ENCODE measurements at places on chromosomes 7 and 10.
A peak's percentile ranks its signal among the peaks of the same experiment; 100 is the strongest.

DNA sequence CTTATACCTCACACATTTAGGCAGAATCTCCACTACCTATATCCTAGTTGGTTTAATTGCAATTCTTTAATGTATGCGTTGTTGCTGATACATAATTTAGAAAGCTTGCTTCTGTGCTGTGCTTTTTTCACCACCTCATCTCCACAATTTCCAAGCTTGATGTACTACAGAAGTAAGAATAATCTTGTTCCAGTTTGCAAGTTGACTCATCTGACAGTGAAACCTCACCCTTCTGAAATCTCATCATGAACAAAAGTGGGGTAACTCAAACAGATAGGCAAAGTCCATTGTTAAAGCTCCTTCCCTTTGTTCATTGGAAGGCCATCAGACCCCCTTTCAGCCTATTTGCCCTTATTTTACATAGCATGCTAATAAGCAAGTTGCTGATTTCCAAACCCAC is 13.6 kb downstream of the EIF4EBP2 start:
- DNase-seq = no peak

DNA sequence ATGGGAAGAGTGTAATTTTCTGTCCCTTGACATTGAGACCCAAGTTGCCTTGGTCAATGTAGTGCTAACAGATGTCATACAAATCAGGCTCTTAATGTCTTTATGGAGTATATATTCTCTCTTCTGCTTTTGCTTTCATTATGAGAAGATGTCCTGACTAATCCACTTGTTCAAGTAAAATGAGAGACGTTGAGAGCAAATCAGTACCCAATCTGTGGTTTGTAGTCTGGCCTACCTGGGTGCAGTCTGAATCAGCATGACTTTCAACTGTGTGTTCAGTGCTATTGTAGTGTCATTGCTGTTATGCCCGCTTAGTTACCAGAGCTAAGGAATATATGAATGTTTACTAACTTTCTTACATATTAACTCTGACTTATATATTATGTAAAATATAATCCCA is 612.4 kb downstream of the ANKRD7 start:
- no peak for DNase-seq

DNA sequence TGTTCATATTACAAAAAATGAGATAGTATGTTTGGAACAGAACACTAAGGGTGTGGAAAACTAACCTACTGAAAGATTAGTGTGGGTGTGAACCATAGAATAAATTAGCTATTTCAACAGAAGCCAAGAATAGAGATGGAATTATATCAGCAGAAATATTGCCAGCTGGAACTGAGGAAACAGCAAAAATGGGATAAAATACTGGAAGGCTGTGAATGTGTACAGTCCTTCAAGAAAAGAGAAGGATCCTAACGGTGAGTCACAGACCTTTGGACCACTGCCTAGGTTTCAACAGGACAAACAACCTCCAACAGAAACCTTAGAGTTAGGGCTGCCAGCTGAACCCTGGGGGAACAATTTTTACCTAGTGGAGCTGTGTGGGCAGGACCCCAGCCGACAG is 395.0 kb downstream of the ZWINT start:
- DNase-seq = no peak

DNA sequence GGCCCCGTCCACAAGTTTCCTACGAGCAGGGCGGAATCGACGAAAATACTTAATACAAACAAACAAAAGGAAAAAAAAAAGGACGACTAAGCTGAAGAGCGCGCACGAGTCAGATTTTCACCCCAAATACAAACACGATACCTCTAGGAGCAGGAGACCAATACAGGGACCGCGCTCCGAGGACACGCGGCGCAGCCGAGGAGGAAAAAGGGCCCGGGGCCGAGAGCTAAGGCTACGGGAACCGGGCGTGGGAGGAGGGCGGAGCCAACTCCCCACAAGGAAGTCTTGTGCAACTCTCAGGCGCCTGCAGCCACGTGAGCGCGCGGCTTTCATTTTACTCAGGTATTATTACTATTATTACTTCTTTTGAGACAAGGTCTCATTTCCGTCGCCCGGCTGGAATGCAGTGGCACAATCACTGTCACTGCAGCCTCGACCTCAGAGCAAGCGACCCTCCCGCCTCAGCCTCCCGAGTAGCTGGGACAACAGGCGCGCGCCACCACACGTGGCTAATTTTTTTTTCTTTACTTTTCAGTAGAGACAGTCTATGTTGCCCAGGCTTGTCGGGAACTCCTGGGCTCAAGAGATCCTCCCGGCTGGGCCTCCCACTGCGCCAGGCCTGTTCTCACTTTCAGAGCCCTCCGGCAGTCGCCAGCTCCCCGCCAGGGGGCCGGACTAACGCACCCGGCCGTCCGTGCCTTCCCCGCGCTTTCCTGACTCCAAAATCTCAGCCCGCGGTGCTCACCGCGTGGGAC is 1.2 kb downstream of the HNRNPF start:
- peak; percentile 82 for DNase-seq

DNA sequence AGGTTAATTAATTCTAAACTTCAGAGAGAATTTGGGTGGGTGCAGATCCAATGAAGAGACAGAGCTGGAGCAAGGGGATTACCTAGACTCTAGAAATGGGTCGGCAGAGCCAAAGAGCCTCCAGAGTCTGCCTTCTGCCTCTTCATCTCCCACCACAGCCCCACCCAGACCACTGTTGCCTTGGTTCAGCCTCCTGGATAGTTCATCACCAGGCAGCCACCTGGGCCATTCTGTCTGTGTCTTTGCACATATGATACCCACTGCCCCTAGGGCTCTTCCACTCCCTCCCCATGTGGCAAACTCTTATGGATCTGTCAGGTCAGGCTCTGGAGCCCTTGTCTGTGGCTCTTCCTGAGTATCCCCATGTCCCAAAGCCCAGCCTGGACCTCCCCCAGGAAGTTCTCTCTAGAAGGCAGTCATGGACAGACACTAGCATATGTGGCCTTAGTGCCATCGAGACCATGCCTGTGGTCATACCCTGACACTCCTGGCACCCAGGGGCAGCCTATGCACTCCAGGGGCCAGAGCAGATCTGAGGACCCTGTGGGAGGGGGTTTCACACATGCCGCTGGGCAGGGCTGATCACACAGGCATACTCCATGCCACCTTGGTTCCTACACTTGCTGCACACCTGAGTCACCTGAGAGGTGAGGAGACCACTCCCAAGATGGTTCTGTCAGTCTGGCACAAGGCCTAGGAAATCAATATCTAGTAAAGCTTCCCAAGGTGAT is 41.6 kb downstream of the FRMPD2 start:
- DNase-seq = no peak

GRCh38 chr10:14016011-14016536 is 314.6 kb downstream of the FRMD4A start:
- DNase-seq = no peak

DNA sequence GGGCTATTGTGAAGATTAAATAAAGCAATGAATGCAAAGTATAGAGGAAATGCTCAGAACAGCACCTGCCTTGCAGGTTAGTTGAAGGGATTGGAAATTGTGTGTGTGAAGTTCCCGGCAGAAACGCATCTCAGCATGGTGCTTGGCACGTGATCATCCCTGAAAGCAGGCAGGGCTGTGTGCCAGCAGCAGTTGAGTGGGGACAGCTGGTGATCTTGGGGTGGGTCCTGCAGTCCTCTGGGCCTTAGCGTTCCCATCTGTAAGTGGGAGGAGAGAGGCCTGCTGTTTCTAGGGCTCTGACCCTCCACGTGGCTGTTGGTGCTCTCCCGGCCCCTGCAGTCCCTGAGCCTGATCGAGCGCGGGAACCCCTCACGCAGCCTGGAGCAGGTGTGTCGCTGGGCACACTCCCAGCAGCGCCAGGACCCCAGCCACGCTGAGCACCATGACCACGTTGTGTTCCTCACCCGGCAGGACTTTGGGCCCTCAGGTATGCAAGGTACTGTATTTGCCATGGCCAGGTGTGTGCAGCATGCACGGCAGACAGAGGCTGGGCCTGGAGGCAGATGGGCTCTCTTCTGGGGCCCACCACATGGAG is 55.3 kb downstream of the TBATA start:
- DNase-seq = no peak

All from stimulated activated CD4-positive, alpha-beta T cell treated with anti-CD3 and anti-CD28 coated beads, Interleukin-1b, Interleukin-23, amount 100 ng/mL, for 1 hour (primary cell).